SJCRH30 (cell line): ENCODE measurements at places on chromosomes 13 and 19.

DNA sequence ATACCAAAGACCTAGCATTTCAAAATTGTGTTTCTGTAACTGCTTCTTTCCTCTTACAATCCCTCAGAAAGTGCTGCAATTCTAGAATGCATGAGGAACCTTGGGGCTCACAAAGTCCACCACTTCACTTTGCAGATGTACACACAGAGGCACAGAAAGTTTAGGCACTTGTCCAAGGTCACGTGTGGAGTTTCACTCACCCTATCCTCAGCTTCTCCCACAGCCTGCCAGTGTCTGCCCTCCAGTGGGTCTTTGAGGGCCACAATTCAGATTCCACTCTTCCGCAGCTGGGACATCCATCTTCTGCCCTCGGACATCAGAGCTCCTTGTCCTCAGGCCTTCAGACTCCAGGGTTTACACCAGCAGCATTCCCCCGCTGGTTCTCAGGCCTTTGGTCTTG, 210.5 kb upstream of the SERP2 start:
- DNase-seq = no peak
- no peaks in the 10 kb centered on the region for H3K4me1 ChIP-seq
- no peak overlapping the region for H3K4me3 ChIP-seq
- H3K27me3 ChIP-seq = no peaks in the 10 kb centered on the region

DNA sequence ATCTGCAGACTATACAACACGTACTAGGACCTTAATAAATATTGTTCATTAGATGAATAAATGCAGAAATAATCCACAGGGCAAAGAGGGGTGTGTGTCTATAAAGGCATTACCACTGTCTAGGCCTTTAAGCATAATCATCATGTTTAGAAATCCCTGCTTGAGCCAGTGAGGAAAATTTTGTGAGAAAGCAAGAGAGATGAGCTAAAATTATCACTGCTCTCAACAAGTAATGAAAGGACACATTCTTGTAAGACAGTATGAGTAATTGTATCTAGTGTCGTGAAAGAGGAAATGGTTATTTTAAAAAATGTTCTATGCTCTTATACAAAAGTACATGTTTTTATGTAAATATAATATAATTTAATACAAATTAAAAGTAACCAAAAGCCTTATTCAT, 1699.4 kb downstream of the PCDH9 start:
- H3K4me3 ChIP-seq = no peak overlapping the region
- no peak for DNase-seq
- no peak overlapping the region for H3K27ac ChIP-seq
- H3K27me3 ChIP-seq = no peaks in the 10 kb centered on the region

- H3K4me1 ChIP-seq = peaks cover 20% of the 10 kb centered on the region
- H3K27me3 ChIP-seq = no peaks in the 10 kb centered on the region
- peak; percentile 53 for DNase-seq
- H3K27ac ChIP-seq = peak overlapping the region; percentile 28
These were observed 1168.4 kb downstream of the SLITRK1 start for GRCh38 chr13:82713687-82714405.

DNA sequence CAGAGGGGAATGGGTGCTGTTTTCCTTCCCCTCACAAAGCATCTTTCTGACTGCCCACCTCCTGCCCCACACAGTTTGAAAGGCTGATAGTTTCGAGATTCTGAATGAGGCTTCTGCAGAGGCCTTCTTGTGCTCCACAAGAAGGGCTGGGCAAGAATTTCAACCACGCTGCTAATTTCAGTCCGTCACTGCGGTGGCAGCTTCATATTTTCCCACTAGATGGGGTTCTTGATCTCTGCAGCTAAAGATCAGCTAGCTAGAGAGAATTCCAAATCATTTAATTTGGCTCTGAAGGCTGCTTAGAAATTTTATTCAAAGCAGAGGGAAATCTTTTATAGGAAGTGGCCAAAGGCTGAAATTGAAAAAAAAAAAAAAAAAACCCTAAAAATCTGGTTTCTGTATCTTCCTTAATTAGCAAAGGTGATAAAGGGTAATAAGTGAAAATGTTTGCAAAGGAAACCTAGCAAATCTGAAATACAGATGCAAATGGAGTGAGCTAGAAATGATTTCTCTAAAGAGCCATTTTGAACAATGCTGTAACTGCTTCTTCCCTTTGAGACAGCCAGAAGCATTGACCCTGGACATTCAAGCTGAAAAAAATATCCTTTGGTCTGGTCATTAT, 38.0 kb upstream of the C13orf42 start:
- no peaks in the 10 kb centered on the region for H3K4me1 ChIP-seq
- H3K27me3 ChIP-seq = 0 out of 2 replicates have a peak, but pooled peaks cover 2% of the 10 kb centered on the region
- H3K27ac ChIP-seq = no peak overlapping the region
- no peaks in the 10 kb centered on the region for H3K36me3 ChIP-seq
- DNase-seq = peak; percentile 47

DNA sequence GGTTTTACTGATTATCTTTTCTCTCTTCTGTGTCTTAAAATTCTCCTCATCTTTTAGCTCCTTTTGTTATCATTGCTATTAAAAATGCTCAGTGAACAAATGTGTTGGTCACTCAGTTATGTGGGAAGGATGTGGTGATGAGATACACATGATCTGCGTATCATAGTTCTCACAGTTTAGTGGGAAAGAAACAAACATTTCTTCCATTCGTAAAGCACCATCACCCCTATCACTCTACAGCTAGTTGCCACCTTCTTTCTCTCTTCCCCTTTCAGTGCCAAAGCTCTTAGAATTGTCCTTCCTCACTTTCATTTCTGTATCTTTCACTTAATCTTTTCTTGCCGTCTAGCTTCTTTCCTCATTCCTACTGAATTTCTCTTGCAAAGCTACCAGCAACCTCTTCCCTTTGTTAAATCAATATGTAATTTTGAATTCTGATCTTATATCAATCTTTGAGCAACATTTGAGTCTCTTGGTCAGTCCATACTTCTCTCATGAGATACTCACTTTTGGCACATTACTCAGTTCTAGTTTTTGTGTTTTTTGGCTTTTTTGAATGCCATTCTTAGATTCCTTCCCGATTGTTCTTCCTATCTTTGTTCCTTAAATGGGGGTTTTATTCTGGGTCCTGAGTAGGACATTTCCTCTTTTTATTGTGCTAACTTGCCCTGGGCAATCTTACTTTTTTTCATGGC, 122.3 kb downstream of the PCCA start:
- peaks cover 4% of the 10 kb centered on the region for H3K36me3 ChIP-seq
- no peaks in the 10 kb centered on the region for H3K27me3 ChIP-seq
- no peaks in the 10 kb centered on the region for H3K4me1 ChIP-seq
- no peak overlapping the region for H3K4me3 ChIP-seq
- no peak overlapping the region for H3K27ac ChIP-seq
- DNase-seq = no peak

- peaks cover 43% of the 10 kb centered on the region for H3K4me1 ChIP-seq
- DNase-seq = no peak
- no peaks in the 10 kb centered on the region for H3K36me3 ChIP-seq
These were observed 1560.7 kb downstream of the UQCRFS1 start for GRCh38 chr19:27652281-27652680.

DNA sequence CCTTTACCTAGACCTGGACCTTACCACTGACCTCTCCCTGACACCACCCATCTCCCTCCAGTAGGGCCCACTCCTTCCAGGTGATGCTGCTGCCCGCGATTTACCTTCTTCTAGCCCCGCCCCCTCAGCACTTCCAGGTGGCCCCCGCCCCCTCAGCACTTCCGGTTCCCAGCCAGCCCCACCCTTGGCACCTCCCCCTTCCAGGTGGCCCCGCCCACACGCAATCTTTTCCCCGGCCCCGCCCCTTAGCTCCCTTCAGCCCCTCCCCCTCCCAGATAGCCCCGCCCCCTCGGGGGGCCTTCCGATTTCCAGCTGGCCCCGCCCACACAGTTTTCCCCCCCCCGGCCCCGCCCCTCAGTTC, 586 bp downstream of the LIG1 start:
- H3K4me3 ChIP-seq = peak overlapping the region; percentile 97
- DNase-seq = peak; percentile 78

DNA sequence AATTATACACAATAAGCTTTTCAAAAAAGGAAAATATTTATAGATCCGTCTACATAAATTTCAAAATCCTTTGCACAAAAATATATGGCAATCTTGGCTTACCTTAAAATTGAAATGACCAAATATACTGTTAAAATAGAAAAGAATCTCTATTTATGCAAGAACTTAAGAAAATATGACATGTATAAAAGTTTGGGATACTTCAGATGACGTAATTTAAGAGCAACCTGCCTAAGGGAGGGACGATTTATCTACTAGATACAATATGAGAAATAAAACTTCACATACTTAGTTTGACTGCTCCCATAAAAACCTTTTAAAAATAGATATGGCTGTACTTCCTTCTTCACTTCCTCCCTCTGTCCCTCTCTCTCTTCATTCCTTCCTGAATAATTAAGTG, 587.3 kb upstream of the SPRY2 start:
- no peak for DNase-seq
- H3K27me3 ChIP-seq = no peaks in the 10 kb centered on the region
- H3K36me3 ChIP-seq = no peaks in the 10 kb centered on the region
- H3K27ac ChIP-seq = no peak overlapping the region

DNA sequence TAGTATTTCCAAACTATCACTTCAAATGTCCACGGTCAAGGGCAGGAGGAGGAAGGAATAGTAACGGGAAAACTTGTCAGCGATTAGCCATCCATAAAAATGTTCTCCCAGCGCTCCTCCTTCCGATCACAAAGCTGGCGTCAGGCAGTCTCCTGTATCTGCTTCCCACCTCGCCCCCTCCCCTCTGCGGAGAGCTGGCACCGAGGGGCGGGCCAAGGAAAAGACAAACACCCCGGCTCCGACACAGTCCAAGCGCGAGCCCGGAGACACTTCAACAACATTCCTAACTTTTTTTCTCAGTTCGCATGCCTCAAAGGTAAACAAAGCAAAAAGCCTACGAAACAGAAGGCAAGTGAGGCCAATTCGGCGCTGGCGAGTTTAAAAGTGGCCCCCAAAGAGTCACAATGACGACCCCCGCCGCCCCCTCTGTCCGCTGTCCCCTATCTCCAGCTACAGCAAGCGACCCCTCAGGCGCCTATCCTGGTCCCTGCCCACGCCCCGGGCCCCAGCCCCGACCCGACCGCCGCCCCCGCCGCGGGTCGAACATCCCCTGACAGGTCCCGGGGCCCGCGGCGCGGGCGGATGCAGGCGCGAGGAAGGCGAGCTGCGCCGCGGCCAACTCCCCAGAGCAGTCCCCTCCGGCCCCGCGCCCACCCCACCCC, 736 bp downstream of the SMAD9 start:
- peak overlapping the region; percentile 68 for H3K4me3 ChIP-seq
- H3K27ac ChIP-seq = peak overlapping the region; percentile 73
- peak; percentile 69 for DNase-seq
- peaks cover 13% of the 10 kb centered on the region for H3K4me1 ChIP-seq

DNA sequence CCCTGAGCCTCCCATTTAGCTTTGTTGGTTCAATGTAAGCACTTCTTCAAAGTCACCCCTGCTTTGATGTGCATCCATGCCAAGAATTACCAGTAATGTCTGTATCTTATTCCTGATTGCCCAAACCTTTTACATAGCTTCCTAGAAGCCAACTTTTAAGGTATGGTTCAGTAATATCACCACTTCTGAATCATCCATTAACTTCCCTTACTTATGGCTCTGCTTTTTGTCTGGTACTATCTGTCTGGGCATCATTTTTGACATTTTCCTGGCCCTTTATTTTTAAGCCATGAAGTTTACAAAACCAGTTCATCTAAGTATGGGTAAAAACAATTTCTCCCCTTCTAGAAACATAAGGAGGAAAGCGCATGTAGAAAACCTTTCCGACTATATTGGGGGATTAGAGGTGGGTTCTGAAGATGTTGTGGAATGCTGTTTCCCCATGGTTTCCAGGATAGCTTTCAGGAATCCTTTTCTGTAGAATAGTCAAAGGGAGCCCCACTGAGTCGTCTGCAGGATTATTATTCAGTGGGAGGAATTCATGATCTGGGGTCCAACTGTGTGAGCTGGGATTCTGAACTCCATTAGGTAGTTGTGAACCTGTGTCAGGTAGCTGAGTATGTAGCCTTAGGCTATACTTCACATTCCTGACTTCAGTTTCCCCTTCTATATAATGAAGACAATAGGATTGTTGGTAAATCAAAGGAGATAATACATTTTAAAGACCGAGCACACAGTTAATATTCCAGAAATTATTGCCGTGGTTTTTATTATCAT, 163.8 kb downstream of the SUCLA2 start:
- H3K27me3 ChIP-seq = no peaks in the 10 kb centered on the region
- H3K4me3 ChIP-seq = no peak overlapping the region
- H3K36me3 ChIP-seq = no peaks in the 10 kb centered on the region
- DNase-seq = no peak
- no peak overlapping the region for H3K27ac ChIP-seq
- no peaks in the 10 kb centered on the region for H3K4me1 ChIP-seq

- peaks cover 5% of the 10 kb centered on the region; the same call in 1 of the 2 replicates for H3K27me3 ChIP-seq
- no peaks in the 10 kb centered on the region for H3K36me3 ChIP-seq
- DNase-seq = no peak
- no peaks in the 10 kb centered on the region for H3K4me1 ChIP-seq
- no peak overlapping the region for H3K27ac ChIP-seq
These were observed 36.9 kb downstream of the PABPC3 start for GRCh38 chr13:25132751-25133390.
